ENCODE measurements at places on chromosomes 13 and 19.

DNA sequence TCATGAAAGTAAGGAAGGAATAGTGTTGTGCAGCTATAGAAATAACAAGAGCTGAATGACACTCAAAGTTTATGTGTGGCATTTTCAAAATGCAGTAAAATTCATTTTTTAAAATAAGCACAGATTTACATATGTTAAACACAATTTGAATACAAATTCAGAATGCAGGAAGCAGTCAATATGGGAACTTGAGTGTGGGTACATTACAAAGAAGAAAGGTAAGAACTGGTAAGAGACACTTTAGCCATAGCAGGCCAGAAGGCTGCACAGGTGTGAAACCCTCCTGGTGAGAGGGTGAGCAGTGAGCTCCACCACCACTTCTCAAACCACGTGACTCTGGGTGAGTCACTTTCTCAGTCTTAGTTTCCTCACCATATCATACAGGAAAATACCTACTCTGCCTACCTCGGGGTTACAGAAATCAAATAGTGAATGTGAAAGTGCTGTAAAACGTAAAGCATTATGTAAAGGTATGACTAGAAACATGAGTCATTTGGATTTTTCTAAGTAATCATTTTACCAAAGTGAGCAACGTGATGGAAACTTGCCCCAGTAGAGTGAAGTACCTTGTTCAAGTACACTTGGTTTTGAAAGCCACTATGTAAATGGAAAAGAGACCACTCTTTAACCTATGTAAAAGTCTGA lies 40.5 kb downstream of the USP12 start:
- DNase-seq: no peak

GRCh38 chr19:2791876-2792275 lies 6.6 kb downstream of the THOP1 start:
- no peak for DNase-seq

DNA sequence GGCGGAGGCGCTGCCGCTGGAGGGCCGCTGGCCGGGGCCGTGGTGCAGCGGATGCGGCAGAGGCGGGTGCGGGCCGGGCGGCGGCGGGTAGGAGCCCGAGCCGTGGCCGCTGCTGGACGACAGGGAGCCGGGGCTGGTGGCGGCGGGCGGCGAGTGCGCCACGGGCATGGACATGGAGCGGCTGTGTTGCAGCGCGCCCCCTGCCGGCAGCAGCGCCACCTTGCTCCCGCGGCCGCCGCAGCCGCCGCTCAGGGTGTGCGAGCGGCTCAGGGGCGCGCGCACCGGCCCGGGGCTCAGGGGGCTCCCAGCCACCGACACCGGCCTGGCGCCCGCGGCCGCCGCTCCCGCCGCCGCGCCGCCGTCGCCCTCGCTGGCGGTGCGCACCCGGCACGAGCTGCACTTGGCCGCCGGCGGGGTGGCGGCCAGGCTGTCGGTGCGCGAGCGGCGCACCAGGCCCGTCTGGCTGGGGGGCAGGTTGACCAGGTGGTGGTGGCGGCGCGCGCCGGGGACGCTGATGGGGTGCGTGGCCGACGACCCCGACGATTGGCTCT lies 1.7 kb downstream of the IRS2 start:
- peak; percentile 68 for DNase-seq

GRCh38 chr13:37695200-37695599 lies 96.6 kb upstream of the POSTN start:
- DNase-seq: no peak

DNA sequence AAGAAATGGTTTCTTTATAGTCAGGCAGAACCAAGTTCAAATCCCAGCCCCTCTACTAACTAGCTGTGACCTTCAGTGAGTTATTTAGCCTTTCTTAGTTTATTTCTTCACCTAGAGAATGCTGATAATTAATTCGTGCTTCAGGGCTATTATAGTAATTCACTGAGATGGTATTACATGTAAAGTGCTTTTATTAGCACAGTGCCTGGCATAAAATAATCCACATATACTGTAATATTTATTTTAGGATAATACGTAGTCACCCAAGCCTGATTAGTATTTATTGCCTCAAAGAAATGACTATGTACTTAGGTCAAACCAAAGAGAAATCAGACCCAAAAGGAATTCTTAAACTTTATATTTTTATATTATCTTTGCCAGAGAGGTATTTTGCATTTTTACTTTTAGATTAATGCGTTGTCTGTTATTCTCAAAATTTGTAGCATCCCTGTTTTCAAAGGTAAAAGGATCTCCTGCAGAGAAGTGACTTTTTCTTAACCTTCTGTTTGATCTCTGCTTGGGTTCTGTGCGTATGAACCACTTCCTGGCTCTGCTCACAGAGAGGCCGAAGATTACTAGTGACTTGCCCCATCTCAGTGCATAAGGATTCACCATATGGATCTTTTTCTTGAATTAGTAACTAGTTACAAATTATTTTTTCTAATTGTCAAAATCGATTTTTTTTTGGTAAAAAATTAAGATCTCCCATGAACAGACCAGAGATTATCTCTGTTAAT lies 19.7 kb downstream of the UBAC2 start:
- DNase-seq: no peak

- DNase-seq: no peak
Observed at GRCh38 chr19:47623921-47624391, 15.0 kb downstream of the BICRA start.

DNA sequence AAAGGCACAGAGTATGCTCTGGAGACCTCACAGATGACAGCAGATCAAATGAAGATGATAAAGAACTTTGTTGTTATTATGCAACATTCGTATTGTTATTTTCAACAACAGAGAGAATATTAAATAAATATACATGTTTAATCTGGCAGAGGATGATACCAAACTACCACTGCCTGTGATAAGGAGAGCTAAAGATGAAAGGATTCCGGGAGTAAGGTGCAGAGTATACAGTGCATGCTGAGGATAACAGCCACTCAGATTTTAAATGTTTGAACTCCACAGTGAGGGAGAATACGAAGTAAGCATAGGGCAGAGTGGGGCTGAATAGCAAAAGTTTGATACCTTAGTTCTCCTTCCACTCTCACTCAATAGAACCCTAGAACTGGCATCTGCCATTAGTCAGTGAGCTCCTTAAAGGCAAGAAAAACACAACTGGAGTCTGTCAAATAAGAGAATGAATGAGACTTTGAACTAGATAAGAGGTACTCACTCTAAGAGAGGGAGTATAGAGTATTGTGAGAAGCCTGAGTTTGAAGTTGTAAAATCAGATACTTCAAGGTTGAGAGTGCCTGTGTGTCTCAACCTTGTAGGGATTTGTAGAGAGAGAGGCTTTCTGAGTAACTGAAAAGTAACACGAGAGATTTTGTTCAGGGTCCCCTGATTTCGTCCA lies 78.5 kb downstream of the STARD13 start:
- DNase-seq: no peak

- DNase-seq: no peak
Observed at GRCh38 chr19:54696766-54697165, 27.5 kb upstream of the KIR3DL3 start.

GRCh38 chr19:57800696-57801095 lies 14.0 kb downstream of the ZNF552 start:
- no peak for DNase-seq

- DNase-seq: no peak
Observed at GRCh38 chr13:113124211-113124970, 1.8 kb downstream of the F10 start.

DNA sequence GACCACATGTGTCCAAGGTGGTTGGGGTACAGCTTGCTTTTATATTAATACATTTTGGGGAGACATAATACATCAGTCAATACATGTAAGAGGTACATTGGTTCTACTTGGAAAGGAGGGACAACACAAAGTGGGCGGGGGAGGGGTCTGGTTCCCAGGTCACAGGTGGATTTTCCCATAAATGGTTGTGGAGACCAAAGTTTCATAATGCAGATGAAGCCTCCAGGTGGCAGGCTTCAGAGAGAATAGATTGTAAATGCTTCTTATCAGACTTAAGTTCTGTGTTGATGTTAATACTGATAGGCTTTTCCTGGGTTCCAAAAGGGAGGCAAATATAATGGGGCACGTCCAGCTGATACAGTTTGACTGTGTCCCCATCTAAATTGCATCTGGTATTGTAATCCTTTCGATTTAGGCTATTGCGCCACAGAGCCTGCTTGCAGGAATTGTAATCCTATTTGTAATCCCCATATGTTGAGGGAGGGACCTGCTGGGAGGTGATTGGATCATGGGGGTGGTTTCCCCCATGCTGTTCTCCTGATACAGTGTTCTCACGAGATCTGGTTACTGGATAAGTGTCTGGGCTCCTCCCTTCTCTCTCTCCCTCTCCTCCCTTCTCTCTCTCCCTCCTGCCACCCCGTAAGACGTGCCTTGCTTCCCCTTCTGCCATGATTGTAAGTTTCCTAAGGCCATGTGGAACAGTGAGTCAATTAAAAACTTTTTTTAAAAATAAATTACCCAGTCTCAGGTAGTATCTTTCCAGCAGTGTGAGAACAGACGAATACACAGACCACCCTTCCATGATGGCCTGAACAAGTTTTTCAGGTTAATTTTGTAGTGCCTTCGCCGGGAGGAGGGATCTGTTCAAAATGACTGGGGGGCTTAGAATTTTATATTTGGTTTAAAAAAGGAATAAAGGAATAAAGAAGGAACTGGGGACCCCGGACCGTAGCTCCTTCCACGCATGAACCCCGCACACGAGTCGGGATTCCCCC lies 44.9 kb downstream of the ZNF823 start:
- peak; percentile 92 for DNase-seq

GRCh38 chr19:48511800-48512503 lies at the start of gene LMTK3:
Gene LMTK3, minus strand, starts transcription at chr19:48511835. Its CDS starts 259 bp downstream, at chr19:48511576.
- peak; percentile 75 for DNase-seq

DNA sequence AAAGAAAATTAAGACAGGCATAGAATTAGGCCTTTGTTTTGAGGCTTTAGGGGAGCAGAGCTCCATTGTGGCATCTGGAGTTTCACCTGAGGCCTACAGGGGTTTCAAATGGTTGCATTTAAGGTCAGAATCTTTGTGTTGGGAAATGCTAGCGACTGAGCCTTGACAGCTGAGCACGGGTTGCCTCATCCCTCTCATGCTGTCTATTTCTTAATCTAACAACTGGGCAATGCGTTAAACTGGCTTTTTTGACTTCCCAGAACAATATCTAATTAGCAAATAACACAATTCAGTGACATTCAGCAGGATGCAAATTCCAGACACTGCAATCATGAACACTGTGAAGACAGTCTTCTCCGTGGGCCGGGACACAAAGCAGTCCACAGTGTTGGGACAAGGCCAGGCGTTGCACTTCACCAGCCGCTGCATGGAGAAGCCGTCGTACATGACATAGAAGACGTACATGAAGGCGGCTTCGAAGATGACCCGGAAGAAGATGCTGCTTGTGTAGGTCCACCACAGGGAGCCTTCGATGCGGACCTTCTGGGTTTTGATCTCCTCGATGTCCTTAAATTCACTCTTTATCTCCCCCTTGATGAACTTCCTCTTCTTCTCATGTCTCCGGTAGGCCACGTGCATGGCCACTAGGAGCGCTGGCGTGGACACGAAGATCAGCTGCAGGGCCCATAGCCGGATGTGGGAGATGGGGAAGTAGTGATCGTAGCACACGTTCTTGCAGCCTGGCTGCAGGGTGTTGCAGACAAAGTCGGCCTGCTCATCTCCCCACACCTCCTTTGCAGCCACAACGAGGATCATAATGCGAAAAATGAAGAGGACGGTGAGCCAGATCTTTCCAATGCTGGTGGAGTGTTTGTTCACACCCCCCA lies 3.8 kb downstream of the GJB2 start:
- peak; percentile 26 for DNase-seq

GRCh38 chr13:95924389-95924994 lies 128.7 kb downstream of the UGGT2 start:
- no peak for DNase-seq

DNA sequence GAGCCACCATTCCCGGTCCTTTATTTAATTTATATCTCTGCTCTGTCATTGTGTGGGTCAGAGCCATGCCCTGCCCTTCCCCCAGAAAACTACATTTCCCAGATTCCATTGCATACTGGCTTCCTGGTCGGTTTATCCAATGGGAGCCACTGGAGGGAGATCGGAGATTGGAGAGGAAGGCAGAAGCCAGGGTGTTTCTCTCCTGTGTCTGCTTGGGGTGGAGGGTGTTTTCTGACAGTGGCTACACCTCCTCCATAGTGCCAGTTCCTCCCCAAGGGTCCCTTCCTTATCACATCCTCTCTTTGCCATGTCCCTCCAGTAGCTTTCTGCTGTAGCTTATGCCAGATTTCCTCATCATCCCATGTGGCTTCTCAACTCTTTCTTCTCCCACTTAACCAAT lies 19.0 kb downstream of the OLFM2 start:
- peak; percentile 81 for DNase-seq

GRCh38 chr13:58985845-58986244 lies 1177.9 kb downstream of the DIAPH3 start:
- DNase-seq: no peak

- DNase-seq: peak; percentile 17
Observed at GRCh38 chr19:15378534-15379082, 979 bp downstream of the AKAP8 start.

DNA sequence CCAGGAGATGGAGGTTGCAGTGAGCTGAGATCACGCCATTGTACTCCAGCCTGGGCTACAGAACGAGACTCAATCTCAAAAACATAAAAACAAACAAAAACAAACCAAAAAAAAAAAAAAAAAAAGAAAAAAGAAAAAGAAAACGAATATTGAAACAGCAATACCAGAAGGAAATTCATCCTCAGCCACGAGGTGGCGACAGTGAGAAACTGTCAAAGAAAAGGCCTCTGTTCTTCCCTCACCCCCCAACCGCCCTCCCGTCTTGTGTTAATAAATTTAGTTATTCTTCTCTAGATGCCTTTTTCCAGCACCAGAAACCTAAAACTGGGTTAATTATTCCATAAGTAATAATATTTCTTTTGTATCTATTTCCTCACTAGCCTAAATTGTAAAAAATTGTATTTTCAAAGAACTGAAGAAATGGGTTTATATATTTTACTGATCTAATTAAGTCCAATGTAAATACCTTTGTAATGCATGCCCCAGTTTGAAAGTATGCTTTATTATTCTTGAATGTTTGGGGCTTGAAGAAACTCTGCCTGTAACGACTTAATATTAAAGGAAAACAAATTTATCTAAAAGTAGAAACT lies 38.6 kb downstream of the LIG4 start:
- DNase-seq: no peak

DNA sequence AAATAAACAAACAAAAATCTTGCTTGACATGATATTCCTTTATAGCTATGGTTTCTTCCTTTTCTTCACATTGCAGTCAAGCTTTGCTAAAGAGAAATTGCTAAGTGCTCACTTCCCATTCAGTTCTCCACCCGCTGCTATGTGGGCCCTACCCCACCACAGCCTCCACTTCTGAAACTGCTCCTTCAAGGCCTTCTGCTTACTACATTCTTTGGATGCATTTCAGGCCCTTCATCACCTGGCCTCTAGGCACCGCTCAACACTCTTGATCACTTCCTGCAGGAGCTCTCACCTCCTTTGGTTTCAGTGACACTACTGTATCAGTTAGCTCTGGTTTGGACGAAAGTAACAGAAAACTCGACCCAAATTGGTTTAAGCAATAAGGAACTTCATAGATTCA lies 72.4 kb downstream of the KLF5 start:
- DNase-seq: no peak

Data from SK-N-DZ (cell line).